ENCODE measurements at places on chromosomes 12 and 14. TPM values are rescaled to one million over a fixed set of nuclear protein-coding genes. Genes with fewer than 3 reads are reported as not detected.

The KCNMB4 gene
- total RNA-seq, result 8.7 TPM

GRCh38 chr14:64407329-64407728 is 19.2 kb downstream of the MTHFD1 start:
- no peak for DNase-seq

DNA sequence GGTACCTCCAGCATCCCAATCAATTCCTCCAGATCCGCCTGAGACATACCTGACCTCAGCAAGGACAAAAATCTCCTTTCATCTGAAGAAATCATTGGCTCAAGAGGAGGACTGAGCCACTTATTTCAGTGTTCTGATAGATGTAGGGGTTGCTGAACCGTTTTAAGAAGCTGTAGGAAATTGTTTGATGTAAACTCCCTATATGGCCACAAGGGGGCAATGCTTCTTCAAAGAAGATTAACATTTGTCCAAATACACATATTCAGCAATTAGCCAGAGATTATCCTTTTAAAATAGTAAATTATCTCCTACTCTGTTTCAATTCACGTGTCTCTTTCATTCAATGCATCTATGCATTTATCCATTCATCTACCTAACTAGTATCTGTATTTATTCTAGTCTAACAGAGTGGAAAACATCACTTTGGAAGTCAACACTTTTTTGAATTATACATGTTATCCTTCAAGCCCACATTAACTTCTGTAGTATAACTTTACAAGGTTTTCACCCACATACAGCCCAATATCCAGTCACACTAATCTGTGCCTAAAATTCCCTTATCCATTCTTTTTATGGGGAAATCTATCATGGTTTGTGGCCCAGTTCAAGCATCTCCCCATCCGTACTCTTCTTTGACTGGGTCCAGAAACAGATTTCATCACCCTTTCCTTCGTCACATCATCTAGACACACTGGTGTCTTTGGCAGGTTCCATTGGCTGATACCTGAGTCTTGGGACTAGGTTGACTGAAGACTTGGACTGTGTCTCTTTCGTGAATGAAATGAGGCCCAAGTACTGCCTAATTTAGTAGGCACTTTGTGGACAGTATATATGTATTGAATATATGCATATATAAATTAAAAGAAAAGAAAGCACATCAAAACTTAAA is 411.0 kb upstream of the OR4E1 start:
- peak; percentile 26 for DNase-seq

The DHH gene
- total RNA-seq, result 18.8 TPM

DNA sequence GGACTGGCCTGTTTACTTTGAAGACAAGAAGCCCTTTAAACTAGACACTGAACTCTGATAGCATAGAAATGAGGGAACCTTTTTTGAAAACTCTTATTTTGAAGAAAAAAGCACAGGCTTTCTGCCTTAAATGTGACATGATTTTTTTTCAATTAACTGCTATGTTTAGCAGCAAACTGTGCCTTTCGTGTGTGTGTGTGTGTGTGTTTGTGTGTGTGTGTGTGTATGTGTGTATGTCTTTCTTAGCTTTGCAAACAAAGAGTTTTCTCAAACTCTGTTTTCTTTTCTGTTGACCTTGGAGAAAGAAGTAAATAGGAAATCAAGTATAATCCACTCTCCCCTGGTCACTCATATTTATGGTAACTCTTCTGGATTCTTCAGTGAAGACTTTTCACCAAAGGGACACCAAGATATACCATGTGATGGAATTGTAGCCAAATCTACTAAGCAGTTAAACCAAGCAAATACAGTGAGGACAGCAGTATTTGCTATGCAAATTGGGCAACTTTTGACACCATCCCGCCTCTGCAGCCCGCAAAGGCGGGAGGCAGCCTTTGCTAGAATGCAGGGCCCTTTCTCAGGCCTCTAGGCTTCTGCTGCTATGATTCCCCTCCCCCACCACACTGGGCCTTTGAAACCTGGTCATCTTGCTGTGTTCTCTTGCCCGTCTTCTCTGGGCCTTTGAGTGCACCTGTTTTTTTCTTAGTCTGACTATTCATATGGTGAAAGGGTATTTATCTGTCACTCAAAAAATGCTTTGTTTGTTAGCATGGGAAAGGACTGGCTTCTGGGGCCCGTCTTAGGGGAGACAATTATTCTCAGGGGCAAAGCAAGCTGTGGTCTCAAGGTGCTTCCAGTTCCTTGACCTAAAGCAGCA is 107.9 kb downstream of the MYRFL start:
- no peak for DNase-seq

- no peak for DNase-seq
These were observed 174.2 kb upstream of the PDE3A start for GRCh38 chr12:20194171-20194570.

The FAM186B gene
- 0.13 TPM for total RNA-seq

DNA sequence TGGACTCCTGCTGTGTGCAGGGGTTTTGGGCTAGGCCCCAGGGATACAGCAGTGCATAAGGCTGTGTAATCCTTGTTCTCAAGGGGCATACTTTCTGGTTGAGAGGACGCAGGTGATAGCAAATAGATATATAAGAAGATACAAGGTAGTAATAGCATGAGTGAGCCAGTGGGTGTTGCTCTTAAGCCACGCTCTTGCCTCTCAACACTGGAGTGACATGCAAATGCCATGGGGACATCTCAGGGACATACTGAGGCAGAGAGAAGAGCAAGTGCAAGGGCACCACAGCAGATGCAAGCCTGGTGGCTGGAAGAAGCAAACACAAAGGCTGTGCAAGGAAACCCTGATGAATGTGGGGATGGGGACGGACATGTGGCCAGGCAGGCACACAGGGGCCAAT is 223.3 kb downstream of the CHST11 start:
- DNase-seq, result no peak

DNA sequence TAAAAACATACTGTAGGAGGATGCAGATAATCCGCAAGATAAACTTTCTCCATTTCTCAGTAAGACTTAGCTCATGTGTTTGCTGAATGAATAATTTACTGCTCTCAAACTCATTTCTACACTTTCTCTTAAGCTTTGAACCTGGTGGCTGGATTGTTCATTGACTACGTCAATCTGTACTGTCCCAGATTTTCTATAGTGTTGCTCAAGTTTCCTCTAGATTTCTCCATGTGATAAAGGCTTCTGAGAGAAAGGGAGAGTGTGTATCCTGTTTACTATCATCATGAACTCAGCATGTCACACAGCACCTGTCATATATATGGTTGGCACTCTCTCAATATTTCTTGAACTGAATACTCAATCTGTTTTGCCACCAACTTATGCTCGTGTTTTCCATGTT is 518.0 kb upstream of the TBX3 start:
- DNase-seq, result no peak

DNA sequence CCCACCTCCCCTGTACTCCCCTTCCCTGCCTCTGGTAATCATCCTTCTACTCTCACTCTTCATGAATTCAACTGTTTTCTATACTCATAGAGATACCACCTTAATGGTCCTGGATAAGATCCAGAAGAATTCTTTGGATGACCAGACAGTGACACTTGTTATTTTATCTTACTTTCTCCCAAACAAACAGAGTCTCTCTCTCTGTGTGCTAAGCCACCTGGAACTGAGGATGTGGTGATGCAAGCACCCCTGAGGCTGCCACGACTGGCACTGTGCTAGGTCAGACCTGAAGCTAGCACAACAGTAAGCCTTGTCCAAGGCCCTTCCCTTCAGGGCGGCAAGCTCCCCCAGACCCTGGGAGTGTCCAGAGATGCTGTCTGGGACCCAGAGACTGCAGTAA is 250.2 kb downstream of the C12orf50 start:
- DNase-seq, result no peak

The ZBTB1 gene
- total RNA-seq, result 39.1 TPM

DNA sequence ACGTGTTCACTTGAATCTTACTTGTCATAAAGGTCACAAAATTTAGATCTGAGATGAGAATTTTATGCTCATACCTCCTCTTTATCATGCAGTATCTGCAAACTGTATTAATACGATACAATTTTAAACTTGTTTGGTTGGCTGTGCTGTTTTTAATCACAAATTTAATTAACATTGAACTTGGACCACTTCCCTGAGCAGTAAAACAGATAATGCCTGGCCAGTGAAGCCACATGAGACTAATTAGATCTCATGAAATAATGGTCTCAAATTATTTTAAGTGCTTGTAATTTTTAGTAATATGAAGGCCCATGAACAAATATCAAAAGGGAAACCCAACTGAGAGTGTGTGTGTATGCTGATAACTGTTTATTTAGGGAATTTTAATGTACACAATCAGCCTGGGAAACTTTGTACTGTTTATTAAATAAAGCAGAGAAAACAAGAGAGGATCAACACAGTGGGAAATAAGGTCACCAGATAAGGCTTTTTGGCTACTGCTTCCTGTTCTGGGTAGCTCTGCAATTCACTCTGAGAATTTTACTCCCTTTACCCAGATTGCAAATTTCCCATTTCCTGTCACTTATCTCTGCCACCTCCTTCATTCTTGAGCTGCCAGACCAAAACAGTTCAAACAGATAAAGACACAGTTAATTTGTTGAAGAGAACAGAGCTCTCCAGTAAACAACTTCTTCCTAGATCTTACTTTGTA is 61.6 kb upstream of the GNPNAT1 start:
- DNase-seq, result no peak

The KRT72 gene
- total RNA-seq, result not detected

- no peak for DNase-seq
These were observed 105.7 kb downstream of the PLEKHA5 start for GRCh38 chr12:19234981-19235871.

The CLBA1 gene
- 5.5 TPM for total RNA-seq

The GTF2H3 gene
- total RNA-seq, result 39.3 TPM

The HHIPL1 gene
- 2.2 TPM for total RNA-seq

DNA sequence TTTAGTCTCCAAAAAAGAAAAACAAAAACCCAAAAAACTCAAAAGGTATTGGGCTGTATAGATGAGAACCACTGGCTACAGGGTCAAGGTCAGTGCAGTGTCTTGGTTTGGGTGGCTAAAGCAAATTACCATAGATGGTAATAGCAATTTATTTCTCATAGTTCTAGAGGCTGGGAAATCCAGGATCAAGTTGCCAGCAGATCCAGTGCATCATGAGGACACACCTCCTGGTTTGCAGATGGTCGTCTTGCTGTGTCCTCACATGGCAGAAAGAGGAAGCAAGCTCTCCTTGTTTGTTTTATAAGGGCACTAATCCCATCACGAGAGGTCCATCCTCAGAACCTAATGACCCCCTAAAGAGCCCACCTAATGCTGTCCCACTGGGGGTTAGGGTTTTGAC is 11.2 kb downstream of the COX14 start:
- DNase-seq, result no peak

- DNase-seq, result no peak
These were observed 72.3 kb downstream of the KDM2B start for GRCh38 chr12:121508533-121508932.

The LMO3 gene
- not detected for total RNA-seq

The SLC6A15 gene
- total RNA-seq, result 0.53 TPM

GRCh38 chr14:105092171-105093037 is 27.2 kb upstream of the GPR132 start:
- DNase-seq, result no peak

DNA sequence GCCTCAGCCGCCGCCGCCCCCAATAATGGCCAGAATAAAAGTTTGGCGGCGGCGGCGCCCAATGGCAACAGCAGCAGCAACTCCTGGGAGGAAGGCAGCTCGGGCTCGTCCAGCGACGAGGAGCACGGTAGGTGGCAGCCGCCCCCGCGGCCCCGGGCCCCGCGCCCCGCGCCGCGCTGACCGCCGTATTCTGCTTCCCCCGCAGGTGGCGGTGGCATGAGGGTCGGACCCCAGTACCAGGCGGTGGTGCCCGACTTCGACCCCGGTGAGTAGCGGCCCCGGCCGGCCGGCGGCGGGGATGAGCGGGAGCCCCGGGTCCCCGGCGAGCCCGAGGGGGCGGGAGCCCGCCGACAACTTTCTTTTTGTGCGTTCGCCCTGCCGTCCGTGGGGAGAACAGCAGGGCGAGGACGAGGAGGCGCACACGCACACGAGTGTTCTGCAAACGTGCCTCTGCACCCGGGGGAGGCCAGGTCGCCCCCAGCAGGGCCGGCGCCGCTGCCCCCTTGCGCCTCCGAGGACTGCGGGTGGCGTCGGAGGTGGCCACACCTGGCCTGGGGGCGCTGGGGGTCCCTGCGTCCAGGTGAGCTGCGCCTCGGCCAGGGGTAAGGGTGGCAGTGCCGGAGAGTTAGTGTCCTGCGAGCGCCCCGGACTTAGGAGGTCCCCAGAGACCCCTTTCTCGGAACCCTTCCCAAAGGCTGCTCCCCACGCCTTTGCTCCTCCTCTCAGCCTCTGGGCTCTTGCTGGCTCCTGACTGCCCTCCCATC is 794 bp downstream of the RCOR1 start:
- no peak for DNase-seq

DNA sequence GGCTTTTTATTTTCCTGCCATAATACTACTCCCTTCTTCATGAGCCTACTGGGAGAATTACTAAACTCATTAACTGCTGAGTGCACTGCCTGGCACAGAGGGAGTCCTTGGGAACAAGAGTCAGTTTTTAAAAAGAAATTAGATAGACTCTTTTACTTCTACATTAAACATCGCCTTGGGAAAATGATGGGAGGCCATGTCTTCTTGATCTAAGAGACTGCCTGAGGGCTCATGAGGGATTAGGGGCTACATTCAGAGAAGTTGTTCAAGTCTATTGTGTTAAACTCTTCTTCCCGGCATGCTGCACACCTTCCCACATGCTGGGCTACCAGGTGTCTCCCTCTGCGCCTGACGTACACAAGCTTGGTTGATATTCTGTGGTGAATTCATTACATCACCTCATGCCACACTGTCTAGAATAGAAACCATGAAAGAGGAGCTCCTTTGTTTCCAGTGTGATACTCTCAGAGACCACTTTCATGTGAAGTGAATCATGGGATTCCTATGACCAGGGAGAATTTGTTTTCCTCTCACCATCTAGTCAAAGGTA is 1422.3 kb downstream of the AACS start:
- no peak for DNase-seq

- no peak for DNase-seq
These were observed 33.2 kb downstream of the EFCAB11 start for GRCh38 chr14:89921346-89921745.

GRCh38 chr12:47158792-47159191 is 79.0 kb upstream of the AMIGO2 start:
- no peak for DNase-seq

DNA sequence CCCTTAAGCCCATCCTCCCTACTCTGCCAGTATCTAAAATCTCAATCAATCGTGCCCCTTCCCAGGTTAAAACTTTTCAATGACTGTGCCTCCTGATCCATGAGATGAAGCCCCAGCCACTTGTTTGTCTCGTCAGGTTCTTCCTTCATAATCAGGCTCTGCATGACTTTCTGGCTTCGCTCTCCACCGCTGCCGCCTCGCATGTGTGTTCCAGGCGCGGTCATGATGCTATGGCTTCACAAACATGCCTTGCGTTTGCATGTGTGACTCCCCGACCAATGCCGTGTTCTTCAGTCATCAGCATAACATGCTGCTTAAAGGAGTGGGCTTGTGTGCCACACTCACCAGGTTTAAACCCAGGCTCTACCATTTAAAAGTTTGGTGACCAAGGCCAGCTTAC is 5.0 kb upstream of the C1RL start:
- DNase-seq, result no peak
